Stimulated activated CD8-positive, alpha-beta memory T cell treated with anti-CD3 and anti-CD28 coated beads, Interleukin-2, amount 100 ng/mL, for 48 hours (primary cell): ENCODE measurements at places on chromosomes 7 and 10.

DNA sequence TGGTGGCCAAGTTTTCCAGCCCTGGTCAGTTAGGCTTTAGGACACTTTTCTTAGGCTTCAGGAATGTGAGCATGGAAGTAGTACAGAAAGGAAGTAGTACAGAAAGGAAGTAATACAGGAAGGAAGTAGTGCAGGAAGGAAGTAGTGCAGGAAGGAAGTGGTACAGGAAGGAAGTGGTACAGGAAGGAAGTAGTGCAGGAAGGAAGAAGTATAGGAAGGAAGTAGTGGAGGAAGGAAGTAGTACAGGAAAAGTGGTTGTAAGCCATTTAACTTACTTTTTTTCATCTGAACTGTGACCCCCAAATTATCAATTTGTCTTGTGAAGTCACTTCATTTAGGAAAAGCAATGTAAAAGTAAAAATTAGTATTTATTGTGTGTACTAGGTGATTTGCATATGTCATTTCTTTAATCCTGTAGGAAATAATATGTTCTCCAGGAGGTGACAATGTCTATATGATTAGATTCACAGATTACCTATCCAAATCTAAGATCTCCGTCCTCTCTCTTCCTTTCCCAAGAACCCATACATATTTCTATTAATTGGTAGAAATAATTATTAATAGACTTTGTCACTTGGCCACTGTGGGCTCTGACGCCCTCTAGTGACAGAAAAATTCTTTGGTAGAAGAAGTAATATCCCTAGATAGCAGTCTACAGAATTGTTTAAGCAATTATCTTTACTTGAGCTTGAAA, 3.9 kb upstream of the FAS start:
- DNase-seq, result no peak

DNA sequence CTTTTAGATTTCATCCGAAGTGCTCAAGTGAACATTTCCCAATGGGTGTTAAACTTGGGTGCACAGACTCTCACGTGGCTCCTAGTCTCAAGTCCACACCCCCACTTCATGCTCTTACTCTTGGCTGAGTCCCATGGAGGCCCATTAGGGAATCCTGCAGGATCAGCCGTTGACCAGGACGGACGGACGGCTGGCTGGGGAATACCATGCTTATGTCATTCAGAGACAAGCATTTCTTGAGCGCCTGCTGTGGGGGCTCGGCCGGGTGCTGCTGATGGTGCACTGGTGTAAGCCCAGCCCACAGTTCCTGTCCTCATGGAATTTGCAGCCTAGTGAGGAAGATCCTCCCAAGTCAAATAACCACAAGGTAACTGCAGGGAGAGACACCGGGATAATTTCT, 44.7 kb downstream of the PITRM1 start:
- DNase-seq, result no peak

DNA sequence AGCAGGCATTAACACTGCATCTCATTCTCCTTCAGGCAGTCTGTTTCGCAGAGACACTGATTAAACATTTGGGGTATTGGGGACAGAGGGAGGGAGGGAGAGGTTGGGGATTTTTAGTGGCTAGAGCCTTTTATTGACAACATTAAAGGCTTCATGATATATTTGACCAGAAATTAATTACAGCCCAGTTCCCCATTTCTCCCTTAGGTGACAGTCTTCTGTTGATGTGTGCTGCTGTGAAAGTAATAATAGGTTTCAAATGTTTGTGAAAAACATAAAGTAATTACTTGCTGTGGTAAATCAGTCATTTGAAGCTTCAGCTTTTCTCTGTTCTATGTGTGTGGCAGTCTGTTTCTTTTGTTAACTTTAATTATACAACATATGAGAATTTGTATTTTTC, 105.3 kb upstream of the LRGUK start:
- no peak for DNase-seq

DNA sequence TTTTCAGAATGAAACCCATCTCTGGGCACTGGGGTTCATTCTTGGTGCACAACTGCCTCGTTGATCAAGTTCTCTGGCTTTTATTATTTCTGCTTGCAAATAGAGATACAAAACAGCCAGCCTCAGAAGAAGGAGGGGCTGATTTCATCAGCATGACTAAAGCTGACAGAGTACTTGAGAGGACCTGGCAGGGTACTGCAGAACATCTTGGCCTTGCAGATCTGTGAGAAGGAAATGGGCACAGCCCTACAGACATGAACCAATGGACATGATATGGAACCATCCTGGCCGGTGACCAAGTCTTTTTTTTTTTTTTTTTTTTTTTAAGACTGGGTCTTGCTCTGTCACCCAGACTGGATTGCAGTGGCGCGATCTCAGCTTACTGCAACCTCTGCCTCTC, 240.6 kb downstream of the VTI1A start:
- no peak for DNase-seq

- no peak for DNase-seq
Observed at GRCh38 chr10:124918191-124918830, 23.6 kb upstream of the ZRANB1 start.

- no peak for DNase-seq
Observed at GRCh38 chr10:117458571-117458970, 83.3 kb upstream of the PDZD8 start.

- DNase-seq, result peak; percentile 65
Observed at GRCh38 chr7:139777948-139778841, at the start of gene HIPK2. Gene HIPK2 (minus strand): TSS chr7:139777998. CDS start chr7:139777623, 375 bp downstream.

- no peak for DNase-seq
Observed at GRCh38 chr7:27316311-27316710, 73.7 kb downstream of the EVX1 start.

DNA sequence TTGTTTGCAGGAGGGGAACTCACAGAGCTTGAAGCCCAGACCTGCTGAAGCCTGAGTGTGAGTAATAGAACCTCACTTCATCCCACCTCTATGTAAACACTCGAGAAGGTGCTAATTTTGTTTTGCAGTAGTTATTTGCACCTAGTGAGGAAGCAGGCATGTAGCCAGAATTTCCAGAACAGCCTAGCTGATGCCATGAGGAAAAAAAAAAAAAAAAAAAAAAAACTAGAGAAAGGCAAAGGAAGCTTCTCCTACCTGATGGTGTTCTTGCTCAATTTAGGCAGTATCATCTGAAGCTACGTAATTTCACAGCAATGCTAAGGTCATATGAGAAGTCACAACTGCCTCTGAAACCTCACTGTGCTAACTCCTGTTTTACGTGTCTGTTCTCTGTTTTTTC, 13.6 kb upstream of the GPR37 start:
- DNase-seq, result no peak

DNA sequence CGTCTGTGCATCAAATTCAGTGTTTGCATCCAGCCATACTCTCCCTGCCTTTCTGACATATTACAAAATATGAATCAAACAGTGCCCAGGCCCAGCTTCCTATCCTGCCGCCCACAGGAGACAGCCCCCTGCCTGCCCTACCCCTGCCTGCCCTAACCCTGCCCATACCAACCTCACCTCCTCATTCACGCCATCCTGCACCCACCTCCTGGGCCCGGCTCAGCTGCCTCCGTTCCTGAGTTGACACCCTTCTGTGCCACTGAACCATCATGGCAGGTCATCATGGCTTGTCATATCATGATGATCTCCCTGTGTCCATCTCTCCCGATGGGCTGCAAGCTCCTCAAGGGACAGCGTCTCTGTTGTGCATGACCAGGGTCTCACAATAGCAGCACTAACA, 72.3 kb downstream of the TNS3 start:
- no peak for DNase-seq

GRCh38 chr10:63862860-63863259, 341.7 kb downstream of the REEP3 start:
- no peak for DNase-seq

GRCh38 chr7:74026903-74027682, 880 bp upstream of the ELN start:
- DNase-seq, result peak; percentile 52

- DNase-seq, result no peak
Observed at GRCh38 chr10:18554479-18554878, 96.9 kb downstream of the NSUN6 start.

GRCh38 chr7:28311670-28312069, 100.6 kb upstream of the CREB5 start:
- DNase-seq, result no peak

- no peak for DNase-seq
Observed at GRCh38 chr7:150799741-150800580, at the start of gene TMEM176B. Gene TMEM176B (minus strand): TSS chr7:150800364. CDS start chr7:150796569, 3,795 bp downstream.

GRCh38 chr10:99930731-99931550, 78.8 kb downstream of the DNMBP start:
- no peak for DNase-seq

- no peak for DNase-seq
Observed at GRCh38 chr10:76583711-76584161, 1053.9 kb downstream of the KCNMA1 start.

GRCh38 chr10:95745501-95745900, 10.5 kb upstream of the ENTPD1 start:
- no peak for DNase-seq

- DNase-seq, result no peak
Observed at GRCh38 chr7:135759532-135759931, 10.9 kb upstream of the FAM180A start.

DNA sequence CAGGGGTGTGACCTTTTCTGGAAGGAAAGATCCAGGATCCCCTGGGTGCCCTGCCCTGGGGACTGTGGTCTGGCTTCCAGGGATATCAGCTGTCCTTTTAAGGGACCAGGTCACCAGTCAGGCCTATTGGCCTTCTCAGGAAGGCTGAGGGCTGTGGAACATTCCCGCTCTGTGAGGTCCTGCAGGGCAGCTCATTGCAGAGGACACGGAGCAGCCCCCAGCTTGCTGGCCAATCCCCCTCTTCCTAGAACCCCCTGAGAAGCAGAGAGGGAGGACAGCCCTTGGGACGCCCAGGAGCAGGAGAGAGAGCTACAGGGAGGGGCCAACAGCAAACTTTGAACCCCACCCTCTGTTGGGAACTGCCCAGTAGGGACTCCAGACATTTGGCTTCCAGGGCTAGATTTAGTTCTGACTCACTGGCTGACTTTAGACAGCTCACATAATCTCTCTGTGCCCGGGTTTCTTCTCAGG, 67.9 kb upstream of the COL13A1 start:
- no peak for DNase-seq

- DNase-seq, result no peak
Observed at GRCh38 chr10:27188897-27189296, 33.7 kb downstream of the MASTL start.

GRCh38 chr10:127527891-127528290, 21.2 kb upstream of the NPS start:
- DNase-seq, result no peak

- no peak for DNase-seq
Observed at GRCh38 chr10:62380016-62380415, 5.8 kb downstream of the ZNF365 start.

DNA sequence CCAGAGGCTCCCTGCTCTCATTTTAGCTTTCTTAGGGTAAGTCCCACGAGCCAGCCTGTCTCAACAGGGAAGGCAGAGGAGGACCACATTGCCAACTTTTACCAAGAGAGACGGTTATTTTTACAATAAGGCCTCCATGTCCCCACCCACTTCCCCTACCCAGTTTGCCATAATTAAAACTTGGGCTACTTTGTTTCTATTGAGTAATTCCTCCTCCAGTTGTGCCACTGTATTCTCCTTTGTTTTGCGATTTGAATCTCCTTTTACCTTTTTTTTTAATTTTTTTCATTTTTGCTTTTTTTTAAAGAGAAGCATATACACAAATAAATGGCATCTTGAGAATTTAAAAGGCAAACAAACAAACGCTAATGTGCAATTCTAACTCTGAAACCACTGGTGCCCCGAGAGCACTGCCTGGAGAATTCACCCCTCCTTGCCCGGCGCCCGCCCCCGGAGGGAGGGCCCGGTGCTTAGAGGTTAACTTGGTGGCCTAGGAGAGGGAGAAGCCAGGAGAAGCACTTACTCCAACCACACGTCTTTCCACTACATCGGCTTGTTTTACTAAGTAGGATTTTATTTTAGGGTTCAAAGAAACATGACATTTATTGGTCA, 282.3 kb downstream of the USP6NL start:
- DNase-seq, result no peak

GRCh38 chr10:63530409-63530808, 9.2 kb downstream of the REEP3 start:
- DNase-seq, result no peak

- no peak for DNase-seq
Observed at GRCh38 chr10:123458933-123459332, 207.2 kb upstream of the GPR26 start.

- no peak for DNase-seq
Observed at GRCh38 chr10:59470570-59470969, 108.2 kb upstream of the FAM13C start.

DNA sequence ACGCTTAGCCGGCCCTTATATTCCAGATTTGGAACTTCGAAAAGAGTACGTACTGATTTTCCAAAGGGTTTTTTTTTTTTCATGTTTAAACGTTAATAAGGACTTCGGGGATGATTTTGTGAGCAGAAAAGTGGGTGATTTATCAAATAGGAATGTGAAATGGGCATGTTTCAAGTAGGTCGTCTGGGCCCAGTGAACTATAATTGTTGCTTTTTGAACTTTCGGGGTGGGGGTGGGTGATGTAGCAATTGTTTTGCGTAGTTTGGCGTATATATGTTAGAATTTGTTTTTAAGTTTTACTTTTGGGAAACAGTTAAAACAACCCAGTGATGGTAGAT, 299 bp upstream of the PBLD start:
- DNase-seq, result no peak

DNA sequence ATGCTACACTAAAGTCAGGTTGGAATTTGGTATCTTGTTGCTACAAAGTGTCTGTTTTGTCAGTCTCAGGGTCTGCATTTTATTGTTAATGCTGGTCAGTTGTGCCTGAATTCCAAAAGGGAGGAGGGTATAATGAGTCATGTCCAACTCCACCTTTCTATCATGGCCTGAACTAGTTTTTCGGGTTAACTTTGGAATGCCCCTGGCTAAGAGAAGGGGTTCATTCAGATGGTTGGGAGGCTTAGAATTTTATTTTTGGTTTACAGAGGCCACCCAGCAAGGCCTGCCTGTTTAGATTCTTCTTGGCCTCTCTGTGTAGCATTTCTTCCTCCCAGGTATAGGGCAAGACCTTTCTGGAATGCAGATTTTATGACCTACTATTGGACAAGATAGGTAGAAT, 93.2 kb downstream of the SKIDA1 start:
- no peak for DNase-seq

GRCh38 chr7:105822806-105823205, 53.6 kb downstream of the ATXN7L1 start:
- no peak for DNase-seq

- no peak for DNase-seq
Observed at GRCh38 chr7:84100866-84101265, 93.7 kb downstream of the SEMA3A start.

GRCh38 chr7:81327468-81328266, 408.8 kb upstream of the SEMA3C start:
- no peak for DNase-seq
